T-helper 17 cell (primary cell): ENCODE measurements at places on chromosomes 2 and 18.
A peak's percentile ranks its signal among the peaks of the same experiment; 100 is the strongest.

- DNase-seq, result no peak
Measured at GRCh38 chr18:42893977-42894376, 221.5 kb downstream of the RIT2 start.

DNA sequence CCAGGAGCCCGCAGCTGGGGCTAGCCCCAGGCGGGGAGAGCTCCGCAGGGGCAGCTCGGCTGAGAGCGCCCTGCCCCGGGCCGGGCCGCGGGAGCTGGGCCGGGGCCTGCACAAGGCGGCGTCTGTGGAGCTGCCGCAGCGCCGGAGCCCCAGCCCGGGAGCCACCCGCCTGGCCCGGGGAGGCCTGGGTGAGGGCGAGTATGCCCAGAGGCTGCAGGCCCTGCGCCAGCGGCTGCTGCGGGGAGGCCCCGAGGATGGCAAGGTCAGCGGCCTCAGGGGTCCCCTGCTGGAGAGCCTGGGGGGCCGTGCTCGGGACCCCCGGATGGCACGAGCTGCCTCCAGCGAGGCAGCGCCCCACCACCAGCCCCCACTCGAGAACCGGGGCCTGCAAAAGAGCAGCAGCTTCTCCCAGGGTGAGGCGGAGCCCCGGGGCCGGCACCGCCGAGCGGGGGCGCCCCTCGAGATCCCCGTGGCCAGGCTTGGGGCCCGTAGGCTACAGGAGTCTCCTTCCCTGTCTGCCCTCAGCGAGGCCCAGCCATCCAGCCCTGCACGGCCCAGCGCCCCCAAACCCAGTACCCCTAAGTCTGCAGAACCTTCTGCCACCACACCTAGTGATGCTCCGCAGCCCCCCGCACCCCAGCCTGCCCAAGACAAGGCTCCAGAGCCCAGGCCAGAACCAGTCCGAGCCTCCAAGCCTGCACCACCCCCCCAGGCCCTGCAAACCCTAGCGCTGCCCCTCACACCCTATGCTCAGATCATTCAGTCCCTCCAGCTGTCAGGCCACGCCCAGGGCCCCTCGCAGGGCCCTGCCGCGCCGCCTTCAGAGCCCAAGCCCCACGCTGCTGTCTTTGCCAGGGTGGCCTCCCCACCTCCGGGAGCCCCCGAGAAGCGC lies 15.0 kb upstream of the GMPPA start:
- DNase-seq, result no peak

GRCh38 chr2:181356526-181357130 lies 100.6 kb upstream of the ITGA4 start:
- DNase-seq, result no peak

GRCh38 chr2:207015901-207016300 lies 76.6 kb downstream of the CPO start:
- DNase-seq, result no peak

- no peak for DNase-seq
Measured at GRCh38 chr2:144152817-144153271, 367.1 kb downstream of the ZEB2 start.

- no peak for DNase-seq
Measured at GRCh38 chr2:191635333-191636234, 42.4 kb upstream of the NABP1 start.

DNA sequence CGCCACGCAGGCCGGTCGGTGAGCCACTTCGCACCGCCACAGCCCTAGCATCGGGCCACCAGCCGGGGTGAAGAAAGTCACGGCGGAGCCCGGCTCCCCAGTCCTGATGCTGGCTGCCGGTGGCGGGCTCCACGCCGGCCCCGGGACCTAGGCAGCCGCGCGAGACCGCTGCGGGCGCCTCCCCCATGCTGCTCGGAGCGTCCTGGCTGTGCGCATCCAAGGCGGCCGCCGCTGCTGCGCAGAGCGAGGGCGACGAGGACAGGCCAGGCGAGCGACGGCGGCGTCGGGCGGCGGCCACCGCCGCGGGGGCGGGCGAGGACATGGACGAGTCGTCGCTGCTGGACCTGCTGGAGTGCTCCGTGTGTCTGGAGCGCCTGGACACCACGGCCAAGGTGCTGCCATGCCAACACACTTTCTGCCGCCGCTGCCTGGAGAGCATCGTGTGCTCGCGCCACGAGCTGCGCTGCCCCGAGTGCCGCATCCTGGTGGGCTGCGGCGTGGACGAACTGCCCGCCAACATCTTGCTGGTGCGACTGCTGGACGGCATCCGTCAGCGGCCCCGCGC lies 433 bp downstream of the SH3RF3 start:
- peak; percentile 13 for DNase-seq

- no peak for DNase-seq
Measured at GRCh38 chr18:74395648-74396154, 61.4 kb downstream of the DIPK1C start.

DNA sequence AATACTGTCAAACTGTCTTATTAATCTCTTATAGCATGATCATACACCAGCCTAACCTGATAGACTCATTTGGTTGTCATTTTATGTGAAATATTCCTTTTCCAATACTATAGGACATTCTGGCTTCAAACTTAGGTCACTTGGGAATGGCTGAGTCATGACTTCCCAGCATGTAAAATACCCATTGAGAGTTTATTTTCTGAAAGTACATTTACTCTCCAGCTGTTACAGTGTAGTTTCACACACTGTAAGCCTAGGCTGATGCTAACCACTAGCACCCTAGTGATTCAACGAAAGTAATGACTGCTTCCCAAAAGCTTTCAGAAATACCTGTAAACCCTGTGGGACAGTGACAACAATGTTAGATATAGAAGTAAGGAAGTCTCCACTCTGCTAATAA lies 93.8 kb downstream of the FIGN start:
- no peak for DNase-seq

DNA sequence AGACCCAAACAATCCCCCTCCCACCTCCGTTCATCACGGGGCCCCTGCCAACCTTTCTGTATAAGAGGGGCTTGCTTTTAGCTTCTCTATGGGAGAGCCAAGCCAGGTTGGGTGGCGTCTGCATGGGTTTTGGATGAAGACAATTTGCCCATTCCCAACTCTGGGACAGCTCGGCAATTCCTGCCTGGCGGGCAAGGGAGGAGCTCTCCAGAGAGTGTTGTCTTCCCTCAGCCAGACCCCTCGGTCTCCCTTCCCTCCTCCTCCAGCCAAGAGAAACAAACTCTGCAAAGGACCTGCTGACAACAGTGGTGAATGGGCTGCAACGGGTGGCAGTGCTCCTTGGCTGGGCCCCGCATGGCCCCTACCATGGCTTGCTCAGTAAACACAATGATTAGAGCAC lies 267.2 kb upstream of the HDAC4 start:
- DNase-seq, result no peak
